A549 treated with CORT108297 at 1 μM for 4 hours (cell line): ENCODE measurements at places on chromosomes 5 and 9. TPM values are rescaled to one million over a fixed set of nuclear protein-coding genes. Genes with fewer than 3 reads are reported as not detected.

UNC13B gene
- total RNA-seq, result 8.4 to 10.0 TPM (median 9.6 TPM) in 5 replicates

TAF11L10 gene
- total RNA-seq, result not detected in 5 replicates

AK8 gene
- total RNA-seq, result 0.81 to 1.4 TPM (median 0.96 TPM) in 5 replicates

SPAAR gene
- total RNA-seq, result 0.07 TPM in 1 of 5 replicates, not detected in the others
